NCI-H1436 (cell line): ENCODE measurements at places on chromosomes 1 and 21.

GRCh38 chr1:10945991-10946509 is 66.4 kb upstream of the TARDBP start:
- DNase-seq, result no peak

DNA sequence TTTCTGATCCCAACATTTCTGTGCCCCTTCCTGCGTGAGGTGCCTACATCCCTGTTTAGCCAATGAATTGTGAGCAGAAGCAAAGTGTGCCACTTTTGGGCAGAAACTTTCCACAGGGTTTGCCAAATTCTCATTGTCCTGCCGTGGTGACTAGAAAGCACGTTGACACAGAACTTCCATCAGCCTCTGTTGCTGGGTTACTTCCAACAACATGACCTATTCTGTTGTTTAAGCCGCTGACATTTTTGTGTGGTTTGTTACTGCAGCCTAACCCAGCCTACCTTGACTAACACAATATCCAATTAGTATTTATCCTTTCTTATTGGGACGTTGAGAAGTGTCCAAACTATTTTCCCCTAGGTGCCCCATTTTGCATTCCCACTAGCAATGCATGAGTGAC is 136.8 kb downstream of the URB2 start:
- no peak for DNase-seq

DNA sequence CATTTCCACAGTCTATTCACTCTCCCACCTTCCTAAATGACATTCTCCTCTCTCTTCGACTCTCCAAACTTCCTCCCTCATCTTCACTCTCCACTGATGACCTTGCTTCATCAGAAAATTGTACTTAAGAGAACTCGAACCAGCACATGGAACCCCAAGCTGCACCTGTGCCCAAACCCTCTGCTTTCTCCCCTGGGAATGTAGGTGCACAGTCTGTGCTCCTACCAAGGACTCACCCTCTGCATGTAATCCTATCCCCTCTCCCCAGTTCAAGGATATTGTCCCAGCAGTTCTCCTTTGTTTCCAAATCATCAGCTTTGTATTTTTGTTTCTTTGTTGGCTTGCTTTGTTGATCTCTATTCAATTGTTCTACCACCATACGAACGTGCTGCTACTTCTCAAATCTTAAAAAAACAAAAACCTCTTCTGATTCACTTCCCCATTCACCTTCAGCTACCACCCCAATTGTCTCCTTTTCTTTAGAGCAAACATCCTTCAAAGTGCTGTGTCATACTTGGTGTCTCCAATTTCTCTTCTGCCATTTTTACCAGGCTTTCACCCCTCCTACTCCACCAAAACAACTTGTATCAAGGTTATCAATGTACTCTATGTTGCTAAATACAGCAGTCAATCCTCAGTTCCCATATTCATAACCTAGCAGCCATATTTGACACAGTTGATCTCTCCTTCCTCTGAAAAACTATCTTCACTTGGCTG is 26.8 kb downstream of the RAB3B start:
- DNase-seq, result peak; percentile 75

- DNase-seq, result no peak
Measured at GRCh38 chr21:34589511-34590282, 25.2 kb downstream of the RCAN1 start.

DNA sequence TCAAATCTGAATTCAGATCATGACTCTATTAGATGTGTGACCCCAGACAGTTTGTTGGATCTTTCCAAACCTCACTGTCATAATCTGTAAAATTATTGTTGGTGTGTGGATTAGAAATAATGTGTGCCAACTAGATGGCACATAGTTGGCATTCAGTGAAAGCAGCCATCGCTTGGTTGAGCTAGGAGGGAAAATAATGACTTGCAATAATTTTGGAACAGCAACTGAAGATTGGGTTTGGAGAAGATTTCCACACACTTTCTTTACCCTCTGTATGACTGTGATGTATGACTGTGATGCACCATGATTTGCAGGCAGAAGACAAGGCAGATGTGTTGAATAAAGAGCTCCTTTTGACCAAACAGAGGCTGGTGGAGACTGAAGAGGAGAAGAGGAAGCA is 24.0 kb upstream of the CACYBP start:
- DNase-seq, result no peak

GRCh38 chr1:185823467-185823866 is 89.3 kb downstream of the HMCN1 start:
- DNase-seq, result no peak

- DNase-seq, result no peak
Measured at GRCh38 chr1:44660176-44660575, 14.1 kb downstream of the TMEM53 start.

GRCh38 chr1:78541479-78541878 is 50.7 kb downstream of the PTGFR start:
- no peak for DNase-seq

DNA sequence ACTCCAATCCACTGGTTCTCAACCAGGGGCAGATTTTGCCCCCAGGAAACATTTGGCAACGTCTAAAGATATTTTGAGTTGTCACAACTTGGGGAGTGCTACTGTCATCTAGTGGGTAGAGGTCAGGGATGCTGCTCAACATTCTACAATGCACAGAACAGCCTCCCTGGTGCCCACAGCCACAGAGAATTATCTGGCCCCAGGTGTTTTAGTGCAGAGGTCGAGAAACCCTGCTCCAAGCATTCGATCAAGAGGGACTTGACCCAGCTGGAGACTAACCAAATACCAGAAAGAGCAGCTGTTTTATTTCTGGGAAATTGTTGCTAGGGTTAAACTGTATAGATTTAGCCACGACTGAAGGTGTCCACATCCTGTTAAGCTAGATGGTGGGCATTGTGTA is 19.2 kb downstream of the CD247 start:
- DNase-seq, result no peak

GRCh38 chr1:192747943-192748342 is 60.9 kb upstream of the RGS2 start:
- no peak for DNase-seq

DNA sequence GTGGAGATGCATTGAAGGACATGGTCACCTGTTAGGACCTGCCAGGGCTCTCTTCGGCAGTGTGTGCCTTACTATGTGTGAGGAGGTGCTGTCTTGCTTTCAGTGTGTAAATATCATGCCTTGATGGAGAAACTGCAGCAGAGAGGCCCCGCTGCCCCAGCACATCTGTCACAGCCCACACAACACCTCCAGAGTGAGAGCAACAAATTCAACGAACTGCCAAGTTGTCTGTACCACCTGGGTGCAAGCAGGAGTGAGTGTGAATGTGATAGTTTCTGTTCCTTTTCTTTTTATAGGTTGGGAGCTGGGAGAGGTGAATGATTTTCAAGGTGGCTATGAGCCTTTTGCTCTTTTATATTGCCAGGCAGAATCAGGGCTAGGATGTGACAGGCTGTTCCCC is 114.6 kb upstream of the KIAA0040 start:
- DNase-seq, result no peak

DNA sequence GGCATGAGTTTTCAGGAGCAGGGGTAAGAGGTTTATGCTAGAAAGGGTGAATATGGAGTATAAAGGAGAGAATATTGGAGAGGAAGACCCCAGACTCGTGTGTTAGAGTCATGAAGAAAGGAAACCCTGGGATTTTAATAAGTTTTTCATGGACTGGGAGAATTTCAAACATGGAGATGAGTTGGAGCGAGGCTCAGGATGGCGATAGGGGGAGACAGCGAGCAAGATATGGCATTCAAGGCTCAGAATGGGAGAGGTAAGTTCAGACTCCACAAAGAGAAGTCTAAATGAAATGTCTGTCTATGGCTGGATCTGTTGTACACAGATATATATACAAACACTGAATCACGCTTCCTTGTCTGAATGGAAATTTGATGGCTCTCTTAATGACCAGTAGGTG is 92.5 kb downstream of the LRRC40 start:
- DNase-seq, result no peak

- no peak for DNase-seq
Measured at GRCh38 chr1:221809091-221810029, 67.5 kb upstream of the DUSP10 start.

- no peak for DNase-seq
Measured at GRCh38 chr1:32937061-32937460, 27.5 kb downstream of the RNF19B start.

DNA sequence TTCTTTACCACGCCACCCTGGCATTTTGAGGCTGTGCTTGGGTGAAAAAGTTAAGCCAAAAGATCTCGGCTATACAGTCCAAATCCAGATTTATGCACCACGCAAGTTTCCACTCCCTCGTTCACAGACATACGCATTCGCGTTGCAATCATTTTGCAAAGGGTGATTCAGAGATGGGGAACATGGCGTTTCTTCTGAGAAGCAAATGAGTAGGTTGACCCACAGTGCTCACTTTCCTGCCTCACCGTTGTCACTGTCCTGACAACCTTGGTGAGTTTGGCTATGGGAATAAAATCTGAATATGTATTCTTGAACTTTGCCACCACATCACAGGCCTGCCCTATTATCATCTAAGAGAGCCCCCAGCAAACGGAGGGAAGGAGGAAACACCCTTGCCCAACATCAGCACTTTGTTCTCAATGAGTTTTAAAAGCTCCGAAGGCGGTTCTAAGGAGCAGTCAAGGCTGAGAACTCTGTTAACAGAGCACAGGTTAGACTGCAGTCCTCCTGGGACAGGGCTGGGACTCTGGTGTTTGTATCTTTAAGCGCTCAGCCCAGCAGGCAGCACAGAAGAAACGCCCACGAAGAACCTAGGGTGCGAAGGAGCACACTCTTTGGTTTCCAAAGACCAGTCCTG is 86.4 kb downstream of the RUNX1 start:
- DNase-seq, result no peak

DNA sequence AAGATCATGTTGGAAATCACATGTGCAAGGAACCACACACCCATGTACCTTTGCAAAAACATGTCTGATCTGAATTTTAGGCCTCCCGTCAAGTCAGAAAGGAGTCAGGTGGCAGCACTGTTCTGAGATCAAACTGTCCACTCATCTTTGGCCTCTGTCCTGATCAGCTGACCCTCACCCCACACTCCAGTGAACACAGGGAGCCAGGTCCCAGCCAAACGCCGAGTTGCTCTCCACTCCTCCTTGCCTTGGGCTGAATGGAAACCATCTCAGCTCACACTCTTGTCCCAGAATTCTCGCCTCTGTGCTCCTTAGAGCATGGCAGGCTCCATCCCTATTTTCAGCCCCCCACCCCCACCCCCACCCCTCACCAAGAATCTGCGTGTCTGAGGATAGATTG is 4.6 kb upstream of the RNF186 start:
- DNase-seq, result no peak

GRCh38 chr1:42748461-42749410 is 8.7 kb upstream of the CLDN19 start:
- DNase-seq, result no peak

GRCh38 chr1:19009126-19009881 is 52.8 kb upstream of the IFFO2 start:
- no peak for DNase-seq

DNA sequence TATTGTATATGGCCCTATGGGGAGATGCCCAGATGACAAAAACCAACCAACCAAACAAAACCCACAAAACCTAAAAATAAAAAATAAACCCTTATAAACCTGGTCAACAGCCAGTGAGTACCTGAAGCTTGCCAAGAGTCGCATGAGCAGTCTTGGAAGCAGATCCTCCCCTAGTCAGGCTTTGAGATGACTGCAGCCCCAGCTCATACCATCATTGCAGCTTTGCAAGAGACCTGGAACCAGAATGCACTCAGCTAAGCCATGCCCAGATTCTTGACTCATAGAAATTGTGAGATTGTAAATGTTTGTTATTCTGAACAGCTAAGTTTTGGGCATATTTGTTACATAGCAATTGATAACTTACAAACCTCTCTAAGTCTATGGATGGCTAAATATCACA is 326.8 kb downstream of the HLX start:
- DNase-seq, result no peak

DNA sequence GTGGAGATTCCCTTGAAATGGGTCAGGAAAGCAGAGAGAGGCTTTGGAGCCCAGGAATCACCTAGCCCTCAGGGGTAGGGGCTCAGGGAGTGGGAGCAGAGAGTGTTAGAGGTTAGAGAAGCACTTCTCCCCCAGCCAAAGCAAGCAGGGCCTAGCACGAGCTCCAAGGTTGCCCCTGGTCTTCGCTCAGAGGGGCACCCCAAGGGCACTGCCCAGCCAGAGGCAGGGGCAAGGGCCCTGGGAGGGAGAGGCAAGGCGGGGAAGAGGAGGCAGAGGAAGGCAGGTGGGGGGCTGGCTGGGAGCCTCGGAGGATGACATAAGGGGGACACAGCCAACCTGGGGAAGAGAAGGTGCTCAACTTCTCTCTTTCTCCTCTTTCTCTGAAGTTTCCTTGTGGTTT is 71.9 kb downstream of the CASZ1 start:
- no peak for DNase-seq

GRCh38 chr1:15088281-15088971 is 65.1 kb upstream of the TMEM51 start:
- no peak for DNase-seq

GRCh38 chr1:221700948-221701347 is 40.9 kb downstream of the DUSP10 start:
- DNase-seq, result no peak

DNA sequence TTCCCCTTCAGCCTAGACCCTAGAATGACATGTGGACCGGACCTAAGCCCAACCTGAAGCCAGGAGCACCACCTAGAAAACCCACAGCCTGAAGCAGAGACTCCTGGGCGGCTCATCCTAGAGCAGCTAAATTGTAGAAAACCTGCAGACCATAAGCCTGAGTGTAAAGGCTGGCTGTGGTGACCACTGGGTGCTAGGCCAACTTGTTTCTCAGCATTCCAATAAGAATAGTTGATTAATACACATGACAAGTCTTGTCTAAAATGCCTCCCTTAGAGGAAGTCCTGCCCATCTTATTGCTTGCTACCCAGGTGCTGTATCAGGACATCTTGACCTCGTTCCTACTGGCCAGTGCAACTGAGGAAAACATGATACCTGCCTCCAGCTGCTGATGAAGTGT is 23.3 kb upstream of the CASQ2 start:
- DNase-seq, result no peak

DNA sequence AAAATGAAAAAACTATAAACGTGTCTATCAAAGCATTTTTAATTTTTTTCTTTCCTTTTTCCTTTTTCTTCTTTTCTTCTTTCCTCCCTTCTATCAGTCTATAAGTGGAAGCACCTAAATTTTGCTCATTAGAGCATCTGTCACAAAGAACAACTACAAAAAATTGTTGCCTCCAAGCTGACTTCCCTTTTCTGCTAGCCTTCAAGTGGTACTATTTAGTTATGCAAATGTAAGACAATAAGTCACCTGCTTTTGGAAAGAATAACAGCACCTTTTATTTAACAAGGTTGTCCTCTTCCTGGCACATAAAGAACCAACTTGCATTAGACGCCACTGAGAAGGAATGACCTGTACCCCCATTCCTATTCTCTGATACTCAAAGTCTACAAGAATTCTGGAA is 45.0 kb upstream of the C1orf53 start:
- DNase-seq, result no peak

GRCh38 chr21:32337206-32337605 is 38.6 kb downstream of the MRAP start:
- DNase-seq, result no peak
